ENCODE measurements at places on chromosomes 5 and 9.

- DNase-seq, result no peak
These were observed 10.7 kb upstream of the DIPK1B start for GRCh38 chr9:136701668-136702053.

DNA sequence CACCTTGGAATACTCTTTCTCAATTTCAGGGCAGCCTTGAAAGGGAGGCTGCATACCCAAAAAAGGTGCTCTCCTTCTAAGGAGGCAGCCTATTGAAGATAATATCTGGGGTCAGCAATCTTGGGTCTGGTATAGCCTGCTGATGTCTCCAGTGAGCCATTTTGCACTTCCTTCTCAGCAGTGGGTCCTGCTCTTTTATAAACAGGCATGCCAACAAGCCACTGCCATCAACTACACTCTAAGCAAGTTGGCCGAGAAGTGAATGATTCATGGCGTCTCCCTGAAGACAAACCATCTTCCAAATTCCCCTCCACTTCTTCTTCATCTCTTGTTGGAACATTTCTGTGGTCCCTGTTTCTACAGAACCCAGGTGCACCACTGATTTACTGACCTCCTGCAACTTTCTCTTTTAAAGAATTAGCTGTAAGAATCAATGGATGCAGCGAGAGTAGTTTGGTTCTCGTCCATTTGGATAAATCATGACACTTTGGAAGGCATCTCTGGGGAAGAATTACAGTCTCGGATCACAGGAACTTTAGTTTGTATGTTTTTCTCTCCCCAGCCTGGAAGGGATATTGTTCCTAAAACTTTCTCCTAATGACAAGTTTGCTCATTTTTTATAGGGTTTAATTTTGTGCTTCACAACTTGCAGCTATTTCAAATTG, 108.3 kb downstream of the INSYN2B start:
- no peak for DNase-seq

GRCh38 chr9:89204801-89205200, 26.2 kb upstream of the SHC3 start:
- DNase-seq, result peak; percentile 4

DNA sequence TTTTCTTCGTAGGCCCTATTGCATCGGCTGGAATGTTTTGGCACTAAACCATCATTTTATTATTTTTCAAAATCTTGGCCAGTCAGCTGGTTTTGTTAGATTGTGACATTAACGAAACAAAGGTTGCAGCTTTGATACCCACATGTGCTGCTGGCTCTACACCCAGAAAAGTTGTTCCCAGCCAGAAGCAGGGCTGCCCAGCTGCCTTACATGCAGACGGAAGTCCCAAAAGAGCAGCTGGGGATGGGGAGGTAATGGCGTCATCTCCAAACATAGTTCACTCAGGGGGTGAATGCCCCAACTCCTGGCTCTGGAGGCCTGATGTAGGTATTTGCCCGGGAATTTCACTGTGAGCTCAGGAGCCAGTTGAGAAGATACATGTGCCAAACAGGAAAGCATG, 23.3 kb downstream of the TMEM171 start:
- DNase-seq, result no peak

DNA sequence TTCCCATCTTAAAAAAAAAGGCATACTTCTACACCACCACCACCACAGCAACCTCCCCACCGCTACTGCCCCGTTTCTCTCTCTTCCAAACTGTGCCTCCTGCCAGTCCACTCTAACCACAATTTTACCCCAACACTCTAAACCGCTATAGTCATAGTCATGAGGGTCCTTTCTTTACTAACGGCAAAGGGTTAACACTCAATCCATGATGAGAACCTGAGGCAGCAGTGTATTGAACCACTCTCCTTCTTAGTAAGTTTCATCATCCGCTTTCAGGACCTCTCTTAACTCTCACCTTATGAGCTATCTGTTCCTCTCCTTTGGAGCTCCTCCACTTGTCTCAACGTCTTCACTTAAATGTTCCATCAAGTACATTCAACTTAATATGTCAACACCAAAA, 34.0 kb downstream of the IDNK start:
- DNase-seq, result no peak

- DNase-seq, result no peak
These were observed 3.0 kb downstream of the MVB12B start for GRCh38 chr9:126329476-126330275.

All from HCEC 1CT (cell line).